ENCODE measurements at places on chromosomes 3 and 15. TPM values are rescaled to one million over a fixed set of nuclear protein-coding genes. Genes with fewer than 3 reads are reported as not detected.

The CYP8B1 gene
- not detected for total RNA-seq

The PP2D1 gene
- total RNA-seq: not detected

The DISP2 gene
- 0.05 TPM for total RNA-seq

The CLCN2 gene
- 3.2 TPM for total RNA-seq

The RPUSD3 gene
- 64.7 TPM for total RNA-seq

The CACNA1D gene
- 0.47 TPM for total RNA-seq
